ENCODE measurements at places on chromosomes 3 and 15. TPM values are rescaled to one million over a fixed set of nuclear protein-coding genes. Genes with fewer than 3 reads are reported as not detected.
A peak's percentile ranks its signal among the peaks of the same experiment; 100 is the strongest.

GRCh38 chr15:45795440-45796069 lies 160.7 kb downstream of the SQOR start:
- peak; percentile 91 for DNase-seq

GRCh38 chr3:14301558-14301957 lies 100.8 kb upstream of the SLC6A6 start:
- DNase-seq = no peak

- DNase-seq = peak; percentile 79
Observed at GRCh38 chr3:132660052-132660810, at the start of gene UBA5. UBA5 (plus strand) TSS chr3:132660329; CDS start chr3:132660538, 209 bp downstream.

DNA sequence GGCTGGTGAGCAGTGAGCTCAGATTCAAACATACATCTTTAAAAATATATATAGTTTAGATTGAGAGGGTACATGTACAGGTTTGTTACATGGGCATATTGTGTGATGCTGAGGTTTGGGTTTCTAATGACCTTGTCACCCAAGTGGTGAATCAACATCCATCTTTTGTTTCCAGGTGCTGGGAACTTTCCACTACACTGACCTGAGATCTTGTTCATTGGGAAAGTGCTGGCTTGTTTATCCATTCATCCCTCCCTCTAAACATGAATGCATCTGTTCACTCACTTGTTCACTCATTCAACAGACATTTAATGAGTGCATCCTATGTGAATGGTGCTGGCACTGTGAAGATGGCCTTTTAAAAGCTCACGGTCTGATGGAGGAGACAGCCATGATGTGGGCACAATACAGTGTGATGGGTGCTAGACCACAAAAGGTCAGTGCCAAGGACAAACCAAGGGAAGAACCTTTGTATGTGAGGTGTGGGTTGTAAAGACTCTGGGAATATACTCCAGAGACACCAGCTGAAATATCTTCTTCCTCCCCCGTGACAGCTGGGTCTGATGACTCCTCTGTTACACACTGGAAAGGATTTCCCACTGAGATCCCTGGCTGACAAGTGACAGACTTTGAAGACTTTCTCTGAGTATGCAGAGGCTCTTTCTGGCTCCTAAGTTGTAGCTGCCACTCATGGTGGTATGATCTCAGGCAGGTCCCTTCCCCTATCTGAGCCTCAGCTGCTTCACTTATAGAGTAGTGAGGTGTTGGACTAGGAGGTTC lies 16.2 kb upstream of the ITGA11 start:
- DNase-seq = no peak

- DNase-seq = no peak
Observed at GRCh38 chr15:47405365-47406162, 311.7 kb upstream of the SEMA6D start.

DNA sequence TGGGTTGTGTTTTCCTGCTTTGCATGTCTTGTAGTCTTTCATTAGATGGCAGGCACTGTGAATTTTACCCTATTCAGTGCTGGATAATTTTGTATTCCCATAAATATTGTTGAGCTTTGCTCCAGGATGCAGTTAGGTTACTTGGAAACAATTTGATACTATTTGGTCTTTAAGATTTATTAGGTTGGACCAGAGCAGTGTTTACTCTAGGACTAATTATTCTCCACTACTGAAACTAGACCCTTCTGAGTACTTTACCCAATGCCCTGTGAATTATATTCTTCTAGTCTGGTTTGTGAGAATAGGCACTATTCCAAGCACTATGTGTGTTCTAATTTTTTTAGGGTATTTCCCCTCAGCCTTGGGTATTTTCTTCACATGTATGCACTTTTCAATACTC lies 37.8 kb upstream of the TASOR start:
- DNase-seq = no peak

Gene SAXO2
- total RNA-seq = 1.8 TPM

- DNase-seq = no peak
Observed at GRCh38 chr3:170780955-170781354, 89.0 kb downstream of the RPL22L1 start.

GRCh38 chr3:148036331-148036876 lies 627.2 kb downstream of the ZIC1 start:
- DNase-seq = no peak

Gene DZIP3
- 22.9 TPM for total RNA-seq

DNA sequence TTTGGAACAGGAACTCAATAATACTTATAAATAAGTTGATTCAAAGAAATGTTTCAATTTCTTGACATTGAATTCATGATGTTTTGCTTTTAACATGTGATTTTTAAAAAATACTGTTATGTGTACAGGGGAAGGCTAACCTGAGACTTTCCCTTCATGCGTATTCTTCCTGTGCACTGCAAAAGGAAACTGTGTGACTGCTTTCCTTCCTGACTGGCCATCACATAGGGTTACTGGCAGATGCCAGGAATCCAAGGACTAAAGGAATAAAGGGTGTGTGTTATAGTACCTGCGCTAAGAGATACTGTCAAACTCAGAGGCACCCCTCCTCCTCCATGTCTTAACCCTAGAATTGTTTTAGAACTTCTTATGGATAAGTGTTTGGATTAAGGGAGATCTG lies 236.0 kb downstream of the UBE2E2 start:
- DNase-seq = no peak

DNA sequence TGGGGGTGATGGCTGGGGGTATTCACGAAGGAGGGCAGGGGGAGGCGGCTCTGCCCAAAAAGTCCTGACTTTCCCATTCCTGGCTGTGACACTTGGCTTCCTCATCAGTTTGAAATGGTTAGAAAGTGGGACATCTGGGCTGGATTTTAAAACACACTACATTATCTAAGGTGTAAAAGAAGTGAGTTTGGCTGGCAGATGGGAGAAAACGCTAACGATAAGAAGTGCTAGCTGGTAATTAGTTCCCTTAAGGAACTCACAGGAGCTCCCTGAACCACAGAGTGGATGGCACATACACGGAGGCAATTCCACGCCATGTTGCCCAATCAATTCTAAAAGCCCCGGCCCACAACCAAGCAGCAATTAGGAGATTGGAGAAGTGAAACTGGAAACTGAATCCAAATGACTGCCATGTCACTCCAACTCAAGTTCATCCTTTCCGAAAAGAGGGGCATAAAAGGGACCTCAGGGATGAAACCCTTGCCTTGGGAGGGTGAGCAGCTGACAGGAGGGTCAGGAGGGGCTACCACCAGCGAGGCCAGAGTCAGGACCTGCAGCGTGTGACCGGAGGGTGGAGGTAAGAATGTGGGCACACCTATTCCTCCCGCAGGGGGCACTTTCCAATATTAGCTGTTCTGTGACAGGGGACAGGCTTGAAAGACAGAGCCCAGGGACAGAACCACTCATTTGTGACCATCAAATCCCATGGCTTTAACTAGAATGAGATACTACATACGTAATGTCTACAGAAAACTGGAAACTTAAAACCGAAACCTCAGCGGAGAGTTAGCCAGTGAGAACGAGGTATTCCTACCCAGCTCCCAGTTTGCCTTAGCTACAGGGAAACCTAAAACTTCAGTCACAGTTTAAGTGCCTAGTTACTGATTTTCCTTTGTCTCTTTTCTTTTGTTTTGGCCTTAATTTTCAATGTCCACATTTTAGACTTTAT lies 95.3 kb upstream of the OXTR start:
- peak; percentile 15 for DNase-seq

DNA sequence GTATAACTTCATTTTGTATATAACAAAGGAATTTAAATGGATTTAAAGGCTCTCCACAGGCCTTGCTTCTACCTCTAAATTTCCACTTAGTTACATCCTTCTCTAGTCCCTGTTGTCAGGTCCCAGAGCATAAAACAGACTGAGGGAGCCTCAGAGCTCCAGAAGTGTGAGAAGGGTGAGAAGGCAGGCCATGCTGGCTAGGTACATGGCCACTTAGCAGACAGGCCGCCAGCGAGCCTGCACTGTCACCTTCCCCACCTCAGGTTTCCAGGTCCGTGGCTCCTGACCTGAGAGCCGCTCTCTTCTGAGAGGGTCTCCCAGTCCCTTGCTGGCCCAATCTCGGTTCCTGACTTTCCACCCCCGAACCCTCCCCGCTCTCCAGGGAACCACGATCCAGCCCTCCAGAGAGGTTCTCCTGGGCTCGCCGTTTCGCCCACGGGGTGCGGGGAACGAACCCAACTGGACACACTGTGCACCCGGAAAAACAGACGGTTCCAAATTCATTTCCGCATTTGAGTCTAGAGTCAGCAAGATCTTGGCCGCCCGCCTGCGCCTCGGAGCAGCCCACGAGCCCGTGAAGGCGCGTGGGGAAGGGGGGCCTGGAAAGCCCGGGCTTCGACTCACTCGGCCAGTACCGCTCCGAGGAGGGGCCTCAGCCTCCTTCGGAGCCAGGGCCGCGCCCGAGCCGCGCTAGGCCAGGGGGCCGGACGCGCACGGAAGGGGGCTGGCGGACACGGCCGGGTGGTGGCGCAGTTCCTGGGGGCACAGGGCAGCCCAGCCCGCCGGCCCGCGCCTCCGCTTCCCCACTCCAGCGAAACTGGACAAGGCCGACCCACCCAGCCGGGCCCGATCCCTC lies 16.7 kb upstream of the SOX2 start:
- peak; percentile 62 for DNase-seq

DNA sequence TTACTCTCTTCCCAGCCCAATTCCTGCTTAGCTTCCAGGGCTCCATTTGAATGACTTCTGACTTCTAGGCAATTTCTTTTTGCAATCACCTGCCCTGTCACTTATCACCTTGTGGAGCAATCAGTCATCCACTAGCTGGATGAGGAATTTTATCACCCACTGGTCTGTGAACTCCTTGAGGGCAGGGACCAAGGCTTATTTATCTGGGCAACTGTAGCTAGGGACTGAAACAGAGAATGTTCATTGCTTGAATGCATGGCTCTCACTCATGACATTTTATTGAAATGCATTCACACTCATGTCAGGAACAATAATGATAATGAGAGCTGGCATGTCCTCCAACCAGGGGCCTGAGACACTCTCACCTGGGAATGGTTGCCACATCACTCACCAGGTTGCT lies 15.5 kb downstream of the TNFAIP8L3 start:
- DNase-seq = no peak
